ENCODE measurements at places on chromosomes 3 and 15.

- DNase-seq, result peak; percentile 100
Measured at GRCh38 chr15:45456212-45457106, 66.1 kb downstream of the SLC30A4 start.

DNA sequence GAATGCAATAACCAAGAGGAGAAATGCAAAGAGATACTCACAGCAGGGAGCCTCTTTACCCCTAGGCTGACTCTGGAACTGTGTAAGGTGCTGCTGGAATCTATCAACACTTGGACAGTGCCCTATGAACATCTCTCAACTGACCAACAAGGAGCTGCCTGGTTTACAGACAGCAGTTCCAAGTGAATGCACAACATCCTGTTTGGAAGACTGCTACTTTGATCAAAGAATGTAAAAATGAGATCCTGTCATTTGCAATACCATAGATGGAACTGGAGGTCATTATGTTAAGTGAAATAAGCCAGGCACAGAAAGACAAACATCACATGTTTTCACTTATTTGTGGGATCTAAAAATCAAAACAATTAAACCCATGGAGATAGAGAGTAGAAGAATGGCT, 136.3 kb downstream of the IMPG2 start:
- DNase-seq, result peak; percentile 88

GRCh38 chr3:188062216-188062615, 91.7 kb upstream of the LPP start:
- no peak for DNase-seq

DNA sequence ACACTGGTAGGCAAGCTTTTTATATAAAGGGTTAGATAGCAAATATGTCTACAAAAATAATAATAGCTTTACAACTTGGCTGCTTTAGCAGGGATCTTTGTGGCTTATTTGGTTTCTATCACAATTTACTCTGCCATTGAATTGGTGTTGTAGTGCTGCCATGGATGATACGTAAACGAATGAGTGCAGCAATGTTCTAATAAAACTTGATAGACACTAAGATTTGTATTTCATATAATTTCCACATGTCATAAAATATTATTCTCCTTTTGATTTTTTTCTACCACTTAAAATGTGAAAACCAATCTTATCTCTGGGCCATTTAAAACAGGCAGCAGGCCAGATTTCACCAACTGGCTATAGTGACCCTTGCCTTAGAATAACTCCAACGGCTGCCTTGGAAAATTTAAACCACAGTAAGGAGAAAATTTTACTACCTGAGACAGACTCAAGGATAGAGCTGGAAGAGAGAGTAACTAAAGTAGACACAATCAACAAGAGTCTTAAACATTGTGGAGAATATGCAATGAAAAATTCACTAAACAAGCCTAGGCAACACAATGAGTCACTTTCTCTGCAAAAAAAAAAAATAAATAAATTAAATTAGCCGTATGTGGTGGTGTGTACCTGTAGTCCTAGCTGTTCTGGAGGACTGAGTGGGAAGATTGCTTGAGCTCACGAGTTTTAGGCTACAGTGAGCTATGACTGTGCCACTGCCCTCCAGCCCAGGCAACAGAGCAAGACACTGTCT, 8.1 kb downstream of the NPHP3 start:
- DNase-seq, result no peak

DNA sequence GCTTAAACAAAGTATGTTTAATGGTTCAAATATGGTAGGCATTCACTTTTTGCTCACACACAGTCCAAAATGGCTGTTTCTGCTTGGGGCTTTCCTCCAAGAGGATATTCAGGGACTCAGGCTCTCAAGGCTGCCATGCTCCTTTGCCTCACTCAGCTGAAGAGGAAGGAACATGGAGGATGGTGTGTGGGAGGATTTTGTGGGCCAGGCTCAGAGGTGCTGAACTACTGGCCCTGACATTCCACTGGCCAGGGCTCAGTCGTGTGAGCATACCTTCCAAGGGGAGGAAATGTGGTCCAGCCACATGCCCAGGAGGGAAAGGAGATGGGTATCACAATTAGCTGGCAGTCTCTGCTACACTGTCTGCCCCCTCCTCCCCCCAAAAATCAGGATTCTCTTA, 8.7 kb downstream of the PXYLP1 start:
- no peak for DNase-seq

DNA sequence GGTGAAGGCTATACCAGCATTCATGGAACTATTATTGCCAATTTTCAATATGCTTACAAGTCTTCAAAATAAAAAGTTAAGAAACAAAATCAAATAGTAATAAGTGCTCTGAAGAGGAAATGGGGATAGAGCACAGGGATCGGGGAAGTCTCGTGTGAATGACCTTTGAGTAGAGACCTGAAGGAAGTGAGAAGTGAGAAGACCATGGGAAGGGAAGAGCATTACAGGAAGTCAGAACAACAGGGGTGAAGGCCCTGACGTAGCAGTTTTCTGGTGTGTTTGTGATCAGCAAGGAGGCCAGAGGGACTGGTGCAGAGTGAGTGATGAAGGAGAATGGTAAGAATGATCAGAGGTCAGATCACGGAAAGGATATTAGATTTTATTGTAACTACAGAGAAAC, 48.1 kb downstream of the STAC start:
- DNase-seq, result no peak

Data from fibroblast of villous mesenchyme (primary cell).